ENCODE measurements at places on chromosomes 1 and 21.

GRCh38 chr1:194618101-194618500 lies 1431.7 kb upstream of the B3GALT2 start:
- no peak for DNase-seq

GRCh38 chr1:94713472-94714141 lies 106.5 kb upstream of the SLC44A3 start:
- DNase-seq = peak; percentile 99

GRCh38 chr1:218330043-218330623 lies 15.0 kb upstream of the TGFB2 start:
- DNase-seq = no peak

- DNase-seq = no peak
Observed at GRCh38 chr21:43320526-43320925, 106.4 kb downstream of the SIK1 start.

DNA sequence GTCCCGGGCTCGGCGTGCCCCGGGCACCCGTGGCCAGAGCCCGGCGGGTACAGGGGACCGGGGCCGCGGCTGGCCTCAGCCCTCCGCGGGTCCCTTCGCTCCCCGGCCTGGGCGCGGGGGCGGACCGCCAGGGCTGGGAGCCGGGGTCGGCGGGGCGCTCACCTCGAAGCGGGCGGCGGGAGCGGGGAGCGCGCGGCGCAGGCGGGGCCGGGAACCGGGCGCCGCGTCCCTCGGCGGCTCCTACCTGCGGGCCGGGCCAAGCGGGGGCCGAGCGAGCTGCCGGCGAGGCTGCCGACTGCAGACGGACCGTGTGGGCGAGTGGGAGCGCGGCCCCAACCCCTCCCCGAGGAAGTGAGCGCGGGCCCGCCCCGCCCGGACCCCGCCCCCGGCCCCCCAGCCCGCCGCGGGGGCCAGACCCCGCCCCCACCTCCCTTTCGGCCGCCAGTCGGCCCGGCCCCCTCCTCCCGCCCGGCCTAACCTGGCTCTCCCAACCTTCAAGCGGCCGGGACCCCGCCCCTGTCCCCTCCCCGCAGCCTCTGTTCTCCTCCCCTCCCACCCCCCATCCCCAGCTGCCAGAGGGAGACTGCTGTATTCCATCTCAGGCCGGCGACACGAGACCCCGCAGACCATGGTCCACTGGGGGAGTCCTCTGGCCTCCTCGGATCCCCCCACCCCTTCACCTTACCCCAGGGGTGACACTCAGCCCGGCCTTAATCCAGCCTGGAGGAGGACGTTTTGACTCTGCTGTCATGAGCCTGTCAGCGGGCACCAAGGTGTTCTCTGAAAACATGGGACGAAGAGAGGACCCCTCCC lies at the start of gene FHL3:
FHL3 (minus strand) TSS at position 320 of the 813 bp plus-strand sequence. CDS start 6,102 bp downstream, outside the sequence.
- DNase-seq = no peak

DNA sequence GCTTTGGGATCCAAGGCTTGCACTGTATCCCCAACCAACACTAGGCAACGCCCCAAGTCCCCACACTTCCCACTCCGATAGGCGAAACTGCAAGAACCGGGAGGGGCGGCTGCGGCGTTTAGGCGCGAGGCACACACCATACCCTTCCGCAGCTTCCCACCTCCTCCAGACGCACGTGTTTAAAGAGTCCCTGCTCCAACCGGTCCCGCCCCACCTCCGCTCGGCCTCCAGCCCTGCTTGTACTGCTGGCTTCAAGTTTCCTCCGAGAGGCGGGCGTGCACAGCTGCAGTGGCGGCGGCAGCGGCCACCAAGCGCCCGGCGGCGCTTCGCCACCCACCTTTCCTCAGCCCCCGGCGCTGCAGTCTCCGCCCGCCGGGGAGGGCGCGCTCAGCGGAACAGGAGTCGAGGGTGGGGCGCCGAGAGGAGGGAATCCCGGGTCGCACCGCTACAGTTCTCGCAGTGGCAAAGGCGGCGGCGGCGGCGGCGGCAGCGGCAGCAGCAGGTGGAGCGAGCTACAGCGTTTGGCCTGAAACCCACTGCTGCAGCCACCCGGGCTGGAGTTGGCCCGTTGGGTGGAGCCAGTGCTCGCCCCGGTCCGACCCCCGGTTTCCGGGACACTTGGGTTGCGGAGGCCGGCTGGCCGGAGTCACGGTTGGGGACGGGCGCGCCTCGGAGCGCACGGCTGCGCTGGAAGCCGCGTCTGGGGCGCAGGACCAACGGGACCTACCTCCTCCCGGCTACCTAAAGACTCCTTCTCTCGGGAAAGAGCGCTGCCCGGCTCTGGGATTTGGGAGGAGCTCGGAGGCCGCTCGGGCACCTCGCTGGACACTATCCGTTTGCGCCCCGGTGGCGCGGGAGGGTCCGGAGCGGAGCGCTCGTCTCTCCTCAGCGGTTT lies at the start of gene CNIH3:
CNIH3 (plus strand) TSS at position 457 of the 895 bp plus-strand sequence. CDS start 858 bp downstream, outside the sequence.
- peak; percentile 26 for DNase-seq

GRCh38 chr1:201717286-201717685 lies 111.7 kb upstream of the IPO9 start:
- no peak for DNase-seq

GRCh38 chr21:46421756-46422555 lies 36.7 kb upstream of the DIP2A start:
- DNase-seq = no peak

GRCh38 chr1:230570724-230571360 lies 71.4 kb upstream of the COG2 start:
- DNase-seq = peak; percentile 1

DNA sequence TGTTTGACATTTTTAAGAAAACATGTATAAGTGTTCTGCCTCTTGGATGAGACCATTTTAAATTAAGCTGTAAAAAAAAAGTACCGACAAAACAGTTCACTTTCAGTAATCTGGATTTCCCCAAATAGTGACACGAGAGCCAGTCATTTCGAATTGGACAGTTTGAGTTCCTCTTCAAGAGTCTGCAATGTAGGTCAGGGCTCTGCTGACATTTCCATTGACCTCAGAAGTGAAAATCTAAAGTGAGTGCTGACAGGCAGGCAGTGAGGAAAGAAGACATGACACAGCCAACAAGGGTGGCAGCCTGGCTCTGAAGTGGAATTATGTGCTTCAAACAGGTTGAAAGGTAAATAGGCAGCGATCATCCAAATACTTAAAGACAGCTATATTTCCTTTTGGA lies at the start of gene IL23R:
IL23R (plus strand) TSS at position 259 of the 400 bp plus-strand sequence. CDS start 1,667 bp downstream, outside the sequence.
- DNase-seq = peak; percentile 47

DNA sequence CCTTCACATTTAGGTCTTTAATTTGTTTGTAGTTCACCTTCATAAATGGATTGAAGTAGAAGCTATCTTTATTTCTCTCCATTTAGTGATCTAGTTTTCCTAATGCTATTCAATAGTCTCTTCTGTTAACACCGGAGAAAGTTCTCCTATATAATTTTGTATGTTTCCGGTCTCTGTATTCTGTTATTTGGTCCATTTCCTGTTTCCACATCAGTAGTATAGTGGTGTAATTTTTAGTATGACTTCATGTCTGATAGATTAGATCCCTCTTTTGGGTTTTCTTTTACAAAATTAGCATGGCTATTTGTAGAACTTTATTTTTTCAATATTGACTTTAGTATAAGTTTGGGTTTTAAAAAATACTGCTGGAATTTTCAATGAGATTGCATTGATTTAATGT lies 41.6 kb upstream of the PKP1 start:
- DNase-seq = no peak

DNA sequence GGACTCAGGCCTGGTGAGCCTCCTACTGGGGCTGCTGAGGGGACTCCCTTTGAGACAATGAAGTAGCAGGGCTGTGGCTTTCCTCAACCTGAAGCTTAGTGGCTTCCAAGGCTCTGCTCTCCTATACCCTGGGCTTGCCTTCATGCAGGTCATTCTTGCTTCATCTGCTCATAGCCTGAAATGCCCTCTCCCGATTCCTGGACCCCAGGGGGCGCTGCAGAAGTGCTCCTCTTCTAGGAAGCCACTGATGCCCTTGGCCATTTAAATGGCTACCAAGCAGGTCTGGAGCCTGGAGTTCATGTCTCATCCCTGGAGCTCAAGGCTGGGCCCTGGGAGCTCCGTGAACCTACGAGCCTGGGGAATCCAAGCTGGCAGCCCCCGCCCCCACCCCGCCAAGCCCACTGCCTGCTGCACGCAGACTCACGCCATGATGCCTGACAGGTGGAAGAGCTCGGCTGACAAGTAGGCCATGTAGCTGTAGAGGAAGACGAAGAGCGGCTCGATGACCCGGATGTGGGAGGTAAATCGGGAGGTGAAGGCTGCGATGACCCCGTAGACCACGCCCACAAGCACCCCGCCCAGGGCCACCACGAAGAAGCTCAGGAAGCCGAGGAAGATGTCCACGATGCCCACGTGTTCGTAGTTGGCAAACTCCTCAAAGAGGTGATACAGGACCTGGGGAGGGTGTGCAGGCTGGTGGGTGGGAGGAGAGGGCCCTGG lies 45.7 kb downstream of the SLC9A1 start:
- DNase-seq = peak; percentile 26

- DNase-seq = no peak
Observed at GRCh38 chr21:29221253-29221744, 77.4 kb upstream of the BACH1 start.

- DNase-seq = no peak
Observed at GRCh38 chr1:29415861-29416260, 179.5 kb downstream of the PTPRU start.

- DNase-seq = no peak
Observed at GRCh38 chr1:169690489-169690888, 20.9 kb downstream of the SELL start.

DNA sequence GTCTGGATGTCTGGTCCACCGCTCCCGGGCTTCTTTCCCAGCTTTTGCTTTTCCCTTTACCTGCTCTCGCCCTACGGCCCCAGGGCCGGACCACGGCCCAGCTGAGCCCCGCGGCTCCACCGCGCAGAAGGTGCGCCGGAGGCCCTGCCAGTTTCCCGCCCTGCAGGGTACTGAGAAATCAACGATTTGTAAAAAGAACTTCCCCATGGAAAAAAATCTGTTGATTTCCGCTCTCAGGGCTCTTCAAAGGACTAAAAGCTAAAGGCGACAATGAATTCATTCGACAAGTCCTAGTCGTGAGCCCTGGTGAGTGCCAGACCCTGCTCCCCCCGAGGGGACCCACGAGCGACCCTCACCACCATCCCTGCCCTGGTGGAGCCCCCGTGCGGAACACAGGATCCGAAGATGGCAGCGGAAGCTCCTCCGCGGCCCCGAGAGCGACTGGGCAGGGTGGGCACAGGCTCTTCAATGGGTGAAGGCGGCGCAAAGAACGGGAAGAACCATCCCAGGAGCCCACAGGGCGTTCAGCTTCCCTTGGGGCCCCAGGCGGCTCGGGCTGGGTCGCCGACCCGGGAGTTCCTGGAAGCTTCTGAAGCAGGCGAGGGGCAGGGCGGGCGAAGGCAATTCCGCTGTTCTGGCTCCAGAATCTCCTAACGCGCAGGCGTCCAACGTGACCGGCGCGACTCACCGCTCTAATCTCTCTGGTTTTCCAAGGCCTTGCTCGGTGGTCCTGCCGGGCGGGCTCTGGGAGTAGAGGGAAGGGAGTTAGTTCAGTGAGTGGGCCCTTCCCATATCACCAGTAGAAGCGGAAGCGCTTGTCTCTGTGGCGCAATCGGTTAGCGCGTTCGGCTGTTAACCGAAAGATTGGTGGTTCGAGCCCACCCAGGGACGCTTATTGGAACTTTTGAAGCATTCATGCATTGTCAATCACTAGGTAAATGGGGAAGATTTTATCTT lies 6.6 kb upstream of the RNU1-2 start:
- peak; percentile 63 for DNase-seq

DNA sequence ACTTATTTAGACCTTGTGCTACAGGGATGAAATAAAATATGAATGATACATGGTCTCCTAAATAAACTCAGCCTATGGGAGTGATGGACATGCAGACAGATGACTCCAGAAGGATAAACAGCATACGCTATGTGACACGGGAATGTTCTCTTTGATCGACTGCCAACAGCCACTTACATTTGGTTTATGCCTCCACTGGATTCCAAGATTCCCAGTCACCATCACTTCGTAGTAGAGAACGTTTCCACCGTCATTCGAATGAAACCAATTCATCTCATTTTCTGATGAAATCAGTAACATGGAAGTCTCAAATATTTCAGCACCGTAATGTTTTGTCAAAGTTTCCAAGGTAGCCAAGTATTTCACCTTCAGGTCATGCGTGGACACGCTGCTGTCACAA lies 99.7 kb downstream of the JAK1 start:
- no peak for DNase-seq

GRCh38 chr1:95005584-95005983 lies 67.2 kb downstream of the ALG14 start:
- no peak for DNase-seq

DNA sequence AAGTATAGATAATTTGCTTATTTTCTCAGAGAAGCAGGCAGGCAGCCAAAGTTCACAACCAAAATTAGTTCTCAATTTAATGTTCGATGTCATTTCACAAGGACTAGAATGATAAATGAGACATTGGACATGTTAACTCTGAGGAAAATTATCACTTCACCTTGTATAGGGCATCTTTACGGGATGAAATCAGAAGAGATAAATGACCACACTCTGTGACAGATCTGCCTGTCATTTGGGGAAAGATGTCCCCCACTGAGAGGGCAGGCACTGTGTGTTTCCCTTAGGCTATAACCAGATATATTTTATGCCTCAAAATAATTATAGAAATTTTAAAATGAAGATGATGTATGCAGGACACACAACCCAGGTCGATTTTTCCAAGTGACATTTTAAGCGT lies 642.9 kb downstream of the BRINP3 start:
- no peak for DNase-seq

DNA sequence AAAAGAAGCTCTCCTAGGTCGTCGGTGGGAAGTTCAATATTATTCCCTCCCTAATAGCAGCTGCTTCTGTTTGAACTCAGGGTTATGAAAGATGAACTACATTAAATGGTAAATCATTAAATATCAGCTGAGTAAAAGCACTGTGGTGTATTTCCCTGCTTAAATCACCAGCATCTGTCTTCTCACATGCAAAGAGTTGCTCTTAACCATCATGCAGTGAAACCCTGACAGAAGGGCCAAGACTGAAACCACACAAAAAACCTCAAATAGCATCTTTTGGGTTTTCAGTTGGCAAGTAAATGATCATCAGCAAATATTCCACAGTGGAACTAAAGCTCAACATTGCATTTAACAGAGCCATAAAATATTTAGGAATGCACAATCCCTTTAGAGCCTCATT lies 380.0 kb upstream of the ADGRL2 start:
- DNase-seq = no peak

GRCh38 chr1:208506812-208507211 lies 262.6 kb upstream of the PLXNA2 start:
- DNase-seq = no peak

DNA sequence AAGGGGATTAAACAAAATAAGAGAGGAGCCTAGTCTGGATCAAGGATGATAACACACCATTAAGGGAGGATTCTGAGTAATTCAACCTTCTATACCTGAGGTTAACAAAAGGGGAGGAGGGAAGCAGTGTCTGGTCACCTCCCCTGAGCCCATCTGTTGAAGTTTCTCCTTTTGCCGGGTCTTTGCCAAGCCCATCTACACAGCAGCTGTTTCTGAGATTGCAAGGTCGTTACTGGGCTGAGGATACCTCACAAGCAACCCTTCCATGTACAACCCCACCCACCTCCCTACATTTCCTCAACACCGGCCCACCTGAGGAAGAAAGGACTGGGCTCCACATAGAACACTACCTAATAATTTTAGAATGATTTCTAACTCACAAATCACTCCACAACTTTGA lies 26.3 kb downstream of the LRRC52 start:
- DNase-seq = no peak
